ENCODE measurements at places on chromosomes 7 and 10.

DNA sequence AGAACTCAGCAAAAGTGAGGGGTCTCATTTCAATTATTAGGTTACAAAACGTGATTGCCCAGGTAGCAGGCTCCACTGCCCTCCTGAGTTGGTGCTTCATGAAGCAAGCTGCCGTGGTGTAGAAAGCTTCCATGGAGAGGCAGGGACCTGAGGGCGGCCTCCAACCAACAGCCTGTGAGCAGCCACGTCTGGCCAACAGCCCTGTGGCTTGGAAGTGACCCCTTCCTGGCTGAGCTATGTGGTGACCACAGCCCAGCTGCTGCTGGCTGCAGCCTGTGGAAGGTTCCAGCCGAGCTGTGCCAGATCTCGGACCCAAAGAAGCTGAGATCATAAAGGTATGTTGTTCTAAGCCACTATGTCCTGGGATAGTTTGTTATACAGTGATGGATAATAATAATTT is 122.5 kb upstream of the KLF6 start:
- DNase-seq, result no peak

DNA sequence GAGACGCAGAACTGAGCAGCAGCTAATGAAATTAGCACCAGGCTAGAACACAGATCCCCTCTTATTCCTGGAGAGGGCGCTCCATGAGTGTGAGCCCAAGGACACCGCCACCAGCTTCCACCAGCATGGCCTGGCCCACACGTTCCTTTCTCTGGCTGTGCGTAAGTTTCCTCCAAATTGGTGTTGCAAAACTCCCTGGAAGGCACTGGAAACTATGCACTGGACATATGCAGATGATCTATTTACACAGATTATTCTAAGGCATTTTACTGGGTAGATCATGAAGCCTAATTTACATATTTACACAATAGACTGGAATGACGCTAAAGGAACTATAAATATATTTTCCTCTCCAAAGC is 455.6 kb upstream of the FOXK1 start:
- DNase-seq, result peak; percentile 18

- no peak for DNase-seq
These were observed 67.5 kb downstream of the DNAJC12 start for GRCh38 chr10:67770537-67770936.

DNA sequence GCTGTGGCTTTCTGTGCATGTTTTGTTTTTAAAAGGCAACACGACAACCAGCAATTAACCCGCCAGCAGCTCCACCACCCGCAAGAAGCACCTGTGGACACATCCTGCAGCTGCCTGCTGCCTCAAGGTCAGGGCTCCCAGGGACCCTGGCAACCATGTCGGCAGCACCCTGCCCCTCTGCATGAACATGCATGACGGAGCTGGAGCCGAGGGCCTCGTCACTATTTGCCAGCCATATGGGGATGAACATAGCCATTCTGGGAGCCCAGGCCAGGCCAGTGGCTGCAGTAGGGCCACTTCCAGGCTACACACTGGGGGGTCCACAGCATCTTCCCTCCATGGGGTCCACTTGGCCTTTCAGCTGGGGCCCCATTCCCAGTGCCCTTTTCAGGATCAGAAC is 52.9 kb downstream of the CAMK2B start:
- DNase-seq, result no peak

GRCh38 chr10:85847085-85847484 is 519.5 kb downstream of the GRID1 start:
- no peak for DNase-seq

GRCh38 chr10:100731407-100732240 is 13.8 kb upstream of the PAX2 start:
- no peak for DNase-seq

GRCh38 chr10:30583778-30584415 is 45.7 kb downstream of the LYZL2 start:
- no peak for DNase-seq

- no peak for DNase-seq
These were observed 1.9 kb downstream of the INA start for GRCh38 chr10:103278862-103279298.

DNA sequence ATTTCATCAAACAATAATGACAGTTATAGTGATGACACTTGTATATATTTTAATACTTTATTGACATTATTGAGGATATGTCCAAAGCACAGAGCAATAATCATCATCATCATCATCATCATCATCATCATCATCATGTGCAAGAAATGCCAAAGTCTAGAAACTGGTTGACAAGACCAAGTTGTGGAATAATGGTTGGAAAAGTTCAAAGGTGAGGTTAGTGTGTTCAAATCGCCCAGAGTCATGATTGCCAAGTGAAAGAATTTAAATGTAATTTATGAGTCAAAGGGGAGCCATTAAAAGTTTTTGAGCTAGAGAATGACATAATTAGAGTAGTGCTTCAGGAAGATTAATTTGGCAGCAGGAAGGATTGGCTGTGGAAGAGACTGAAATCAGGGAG is 852.4 kb downstream of the SORCS1 start:
- no peak for DNase-seq

DNA sequence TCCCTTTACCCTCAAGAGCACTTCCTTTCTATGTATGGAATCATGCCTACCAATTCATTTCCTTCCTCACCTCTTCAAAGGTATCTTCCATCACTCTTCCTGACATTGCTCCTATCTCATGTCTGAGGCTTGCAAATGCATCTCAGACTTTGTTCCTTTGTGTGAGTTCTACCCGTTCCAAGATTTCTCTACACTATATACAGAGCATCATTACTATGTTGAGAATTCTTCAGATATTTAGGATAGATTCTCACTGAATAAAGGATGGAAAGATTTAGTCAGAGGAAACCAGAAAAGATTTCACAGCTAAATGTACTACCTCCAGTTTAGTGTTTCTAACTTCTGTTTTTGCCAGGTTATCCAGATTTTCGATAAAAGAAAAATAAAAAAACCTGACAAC is 462.7 kb downstream of the PHTF2 start:
- DNase-seq, result no peak

- DNase-seq, result no peak
These were observed 2.3 kb downstream of the MYPN start for GRCh38 chr10:68111584-68111983.

DNA sequence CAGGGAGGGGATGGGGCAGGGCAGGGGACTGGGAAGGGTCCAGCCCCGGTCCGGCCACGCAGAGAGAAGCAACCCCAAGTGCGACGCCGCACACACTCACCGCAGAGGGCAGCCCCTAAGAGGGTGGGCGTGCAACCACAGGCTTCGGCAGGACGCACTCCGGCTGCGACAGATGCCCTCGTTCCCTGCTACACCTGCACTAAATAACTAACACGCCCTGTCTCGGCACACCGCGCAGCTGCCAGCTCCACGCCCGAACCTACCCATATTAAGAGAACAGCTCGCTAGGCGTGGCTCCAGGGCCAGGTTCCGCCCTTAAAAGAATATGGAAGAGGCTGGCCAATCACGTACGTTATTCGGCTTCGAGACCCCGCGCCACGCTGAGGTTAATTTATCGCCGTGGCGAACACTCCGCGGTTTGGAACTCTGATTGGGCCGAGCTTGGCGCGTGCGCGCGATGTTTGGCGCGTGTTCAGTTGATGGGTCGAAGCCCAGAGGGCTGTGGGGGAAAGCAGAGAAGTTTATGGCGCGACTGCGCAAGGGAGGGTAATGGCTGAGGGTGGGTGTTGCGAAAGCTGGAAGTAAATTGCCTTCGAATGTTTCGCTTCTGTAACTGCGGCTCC is 91.1 kb downstream of the OR13A1 start:
- DNase-seq, result no peak

DNA sequence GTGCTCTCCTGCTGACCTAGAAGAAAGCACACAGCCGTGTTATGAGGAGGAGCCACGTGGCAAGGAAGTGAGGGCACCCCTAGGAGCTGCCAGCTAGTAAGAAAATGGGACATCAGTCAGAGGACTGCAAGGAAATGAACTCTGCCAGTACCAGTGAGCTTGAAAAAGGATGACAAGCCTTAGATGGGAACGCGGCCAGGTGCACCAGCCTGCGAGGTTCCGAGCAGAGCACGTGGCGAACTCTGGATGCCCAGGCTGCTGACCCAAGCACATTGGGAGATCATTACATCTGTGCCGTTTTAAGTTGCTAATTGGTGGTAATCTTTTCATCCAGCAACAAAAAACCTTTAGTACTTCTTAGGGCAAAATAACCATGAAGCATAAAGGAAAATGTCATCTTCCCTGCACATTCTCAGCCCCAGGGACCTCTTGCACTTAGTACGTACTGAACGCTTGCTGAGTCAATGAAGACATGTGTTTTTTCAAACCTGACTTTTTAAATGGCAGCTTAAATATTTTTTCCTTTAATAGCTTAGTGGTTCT is 69.4 kb downstream of the AMZ1 start:
- peak; percentile 37 for DNase-seq

- peak; percentile 16 for DNase-seq
These were observed 69.2 kb downstream of the ARMC3 start for GRCh38 chr10:22997096-22997495.

GRCh38 chr10:1048349-1048731 is 579 bp downstream of the IDI1 start:
- DNase-seq, result no peak

- DNase-seq, result no peak
These were observed 89.2 kb upstream of the MKLN1 start for GRCh38 chr7:131238347-131238931.

DNA sequence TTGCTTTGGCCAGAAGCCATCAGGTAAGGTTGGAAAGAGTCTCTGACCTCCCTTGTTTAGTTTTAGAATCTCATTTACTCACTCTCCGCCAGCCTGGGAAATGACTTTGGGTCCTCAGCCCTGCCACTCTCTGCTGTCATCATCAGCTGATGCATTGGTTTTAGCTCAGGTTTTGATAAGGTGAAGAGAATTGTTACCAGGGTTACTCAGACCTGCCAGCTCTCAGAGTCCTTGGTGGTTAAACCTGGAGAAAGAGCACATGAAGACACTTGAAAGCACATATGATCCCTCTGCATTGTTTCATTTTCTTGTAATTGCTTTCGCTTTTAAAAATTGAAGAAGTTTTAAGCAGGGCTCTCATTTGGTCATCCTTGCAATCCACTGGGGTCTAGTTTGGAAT is 4.0 kb upstream of the CROT start:
- no peak for DNase-seq

DNA sequence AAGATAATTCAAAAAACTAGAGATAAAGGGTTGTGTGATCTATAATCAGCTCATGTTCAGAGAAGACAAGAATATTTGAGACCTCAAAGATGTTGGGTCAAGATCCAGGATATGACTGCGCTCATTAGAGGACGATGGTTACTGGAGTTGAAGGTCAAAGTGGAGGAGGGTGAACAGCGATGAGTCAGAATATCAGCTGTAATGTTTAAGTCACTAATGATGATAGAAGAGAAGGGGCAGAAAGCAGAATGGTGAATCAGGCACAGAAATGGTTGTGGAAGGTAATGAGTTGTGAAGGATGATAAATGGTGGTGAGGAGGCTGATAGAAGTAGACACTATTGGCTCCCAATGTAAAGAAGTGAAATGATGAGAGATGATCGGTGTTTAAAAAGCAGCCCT is 540.3 kb downstream of the INHBA start:
- DNase-seq, result no peak

DNA sequence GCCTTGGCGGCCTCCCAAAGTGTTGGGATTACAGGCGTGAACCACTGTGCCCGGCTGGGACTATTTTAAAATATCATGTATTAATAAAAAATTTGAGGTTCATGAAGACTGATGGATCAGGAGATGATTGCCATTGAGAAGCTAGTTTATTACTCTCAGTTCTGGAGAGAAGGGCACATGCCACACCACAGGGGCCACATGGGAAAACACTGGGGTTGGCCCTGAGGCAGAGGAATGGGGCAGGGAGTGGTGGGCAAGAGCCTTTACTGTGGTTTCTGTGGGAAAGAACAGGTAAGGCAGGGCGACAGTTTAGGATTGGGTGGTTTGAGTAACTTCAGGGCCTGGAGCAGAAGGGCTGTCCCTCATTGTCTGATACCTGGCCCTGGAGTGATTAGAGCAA is 6.8 kb upstream of the TBRG4 start:
- DNase-seq, result no peak

- DNase-seq, result no peak
These were observed 534.0 kb upstream of the FOXK1 start for GRCh38 chr7:4147926-4148620.

DNA sequence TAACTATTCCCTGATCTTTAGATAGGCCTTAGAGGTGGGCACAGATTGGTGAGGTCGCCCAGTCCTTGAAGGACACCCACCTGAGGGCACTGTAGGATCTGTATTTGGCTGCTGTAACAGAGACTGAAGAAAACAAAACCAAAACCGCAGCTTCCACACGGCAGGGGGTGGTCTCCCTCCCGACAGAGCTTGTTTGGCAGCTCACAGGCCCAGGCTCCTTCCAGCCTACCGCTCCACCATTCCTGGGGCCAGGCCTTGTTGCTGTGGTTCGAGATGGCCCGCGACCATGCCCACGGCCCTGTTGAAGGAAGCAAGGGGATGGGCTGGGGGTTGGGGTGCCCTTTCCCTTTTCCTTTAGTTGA is 30.4 kb downstream of the ZNF783 start:
- no peak for DNase-seq

DNA sequence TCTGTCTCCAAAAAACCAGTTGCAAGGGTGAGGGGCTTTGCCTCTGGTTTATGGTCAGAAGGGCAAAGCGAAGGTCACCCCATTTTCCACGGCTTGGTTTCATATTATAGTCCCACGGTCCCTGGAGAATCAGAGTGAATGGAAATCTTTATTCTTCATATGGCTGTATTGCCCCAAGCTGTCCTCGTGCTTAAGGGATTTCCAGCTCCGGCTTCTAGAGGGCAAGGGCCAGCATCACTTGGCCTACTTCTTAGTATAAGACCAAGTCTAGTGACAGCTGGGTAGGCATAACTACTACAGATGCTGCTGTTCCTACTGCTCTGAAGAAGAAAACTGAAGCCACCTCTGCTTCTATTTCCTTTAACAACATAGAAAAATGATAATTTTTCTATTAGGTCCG is 63.2 kb downstream of the PARP12 start:
- no peak for DNase-seq

- DNase-seq, result no peak
These were observed 1.5 kb downstream of the NOC3L start for GRCh38 chr10:94361171-94361794.

- DNase-seq, result no peak
These were observed 6.1 kb downstream of the GIMAP1 start for GRCh38 chr7:150722431-150722931.

DNA sequence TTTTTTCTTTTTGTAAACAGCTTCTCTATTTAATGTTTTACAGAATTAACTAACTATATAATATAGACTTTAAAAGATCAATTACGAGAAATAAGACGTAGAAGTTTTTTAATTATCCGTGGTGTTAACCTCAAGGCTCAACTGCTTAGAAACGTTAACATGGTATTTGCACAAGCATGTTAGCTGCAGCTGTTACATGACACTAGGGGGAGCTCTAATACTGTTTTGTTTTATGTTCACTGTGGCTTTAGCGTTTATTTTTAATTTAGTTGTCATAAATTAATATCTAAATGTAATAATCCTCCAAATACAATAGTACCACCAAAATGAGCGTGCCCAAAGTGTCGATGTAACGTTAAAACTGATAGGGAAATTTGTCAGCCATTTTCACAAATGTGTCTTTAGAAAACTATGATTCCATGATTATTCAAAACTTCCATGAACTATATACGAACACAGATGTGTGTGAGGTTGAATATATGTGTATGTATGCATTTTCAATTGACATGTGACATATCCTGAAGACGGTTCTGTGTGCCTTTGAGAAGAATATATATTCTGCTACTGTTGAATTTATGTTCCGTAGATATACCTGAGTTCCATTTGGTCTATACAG is 828.8 kb upstream of the MBL2 start:
- DNase-seq, result peak; percentile 26
